CD4-positive, alpha-beta memory T cell (primary cell): ENCODE measurements at places on chromosomes 5 and 9.
A peak's percentile ranks its signal among the peaks of the same experiment; 100 is the strongest.

DNA sequence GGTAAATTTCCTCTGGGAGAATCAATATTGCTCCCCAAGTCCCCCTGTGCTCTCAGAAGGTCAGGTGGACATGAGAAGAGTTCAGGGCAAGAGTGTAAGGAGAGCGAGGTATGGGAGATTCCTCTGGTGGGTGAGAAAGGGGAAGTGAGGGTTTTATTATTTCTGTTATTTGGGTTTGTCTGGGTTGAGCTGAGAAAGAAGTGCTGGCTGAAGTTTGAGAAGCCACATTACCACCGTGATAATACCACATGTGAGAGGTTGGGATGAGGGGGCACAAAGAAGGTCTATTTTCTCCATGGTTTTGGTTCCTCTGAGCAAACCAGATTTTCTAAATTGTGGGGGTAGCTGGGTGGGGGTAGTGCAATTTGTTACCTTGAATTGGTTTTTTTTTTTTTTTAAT, 350.4 kb downstream of the OSTF1 start:
- no peak for DNase-seq

DNA sequence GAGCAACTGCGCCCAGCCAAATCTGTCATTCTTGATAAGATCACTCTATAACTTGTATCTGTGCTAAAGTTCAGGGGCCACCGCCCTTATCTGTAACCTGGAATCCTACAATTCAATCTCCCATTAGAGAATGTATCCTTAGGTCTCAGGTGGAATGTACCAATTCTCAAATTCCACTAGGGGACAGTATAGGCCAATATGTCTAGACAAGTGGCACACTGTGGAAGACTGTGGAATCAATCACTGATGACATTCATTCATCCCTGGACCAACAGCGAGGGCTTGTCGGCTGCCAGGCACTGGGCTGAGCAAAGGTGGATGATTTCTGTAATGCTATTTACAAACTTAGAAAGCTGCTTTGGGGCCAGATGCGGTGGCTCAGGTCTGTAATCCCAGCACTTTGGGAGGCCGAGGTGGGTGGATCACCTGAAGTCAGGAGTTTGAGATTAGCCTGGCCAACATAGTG, 28.7 kb upstream of the MEGF9 start:
- DNase-seq = no peak

DNA sequence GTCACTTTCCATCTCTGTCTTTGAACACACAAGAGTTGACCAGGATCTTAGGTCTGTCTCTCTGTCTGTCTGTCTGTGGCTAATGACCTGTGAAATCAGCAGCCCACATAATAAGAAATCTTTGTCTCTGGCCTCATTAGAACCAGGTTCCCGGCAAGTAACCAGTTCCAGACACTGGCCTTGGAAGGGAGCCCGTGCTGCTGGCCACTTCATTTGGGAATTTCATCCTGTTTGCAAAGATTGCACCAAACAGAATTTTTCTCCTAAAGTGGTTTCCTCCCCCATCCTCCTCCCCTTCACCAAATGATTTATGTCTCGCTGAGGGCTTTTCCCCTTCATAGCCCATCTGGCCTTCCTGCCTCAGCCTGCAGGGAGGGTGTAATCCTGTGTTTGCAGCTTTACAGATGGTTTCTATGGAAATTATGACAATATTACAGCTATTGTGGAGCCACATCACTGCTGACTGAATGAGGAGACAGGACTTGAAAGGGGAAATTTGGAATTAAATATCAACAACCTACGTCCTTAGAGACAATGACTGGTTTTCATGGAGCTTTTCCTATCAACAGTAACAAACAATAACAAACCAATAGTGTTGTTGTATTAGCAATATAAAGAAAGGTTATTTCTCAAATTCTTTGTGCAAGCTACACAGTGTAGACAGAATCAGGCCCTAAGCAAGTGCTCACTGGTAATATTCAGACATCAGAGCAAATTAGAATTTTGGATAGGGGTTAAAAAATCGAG, 25.7 kb downstream of the DPYSL3 start:
- no peak for DNase-seq

DNA sequence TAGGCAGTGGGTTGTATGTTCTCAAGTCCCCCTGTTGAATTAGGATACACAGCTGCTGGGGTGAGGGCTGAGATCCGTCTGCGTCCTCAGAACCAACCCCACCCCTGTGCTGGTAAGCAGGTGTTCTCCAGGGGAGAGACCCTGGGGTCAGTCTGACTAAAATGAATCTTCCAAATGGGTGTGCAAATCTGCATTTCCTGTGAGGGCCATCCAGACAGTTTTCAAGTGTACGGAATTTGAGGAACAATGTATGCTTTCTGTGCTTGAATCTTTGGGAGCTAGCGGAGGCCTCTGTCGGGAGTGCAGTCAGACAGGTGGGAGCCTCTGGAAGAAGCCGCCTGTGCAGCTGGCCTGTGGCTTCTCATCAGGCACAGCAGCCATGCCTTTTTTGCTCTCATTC, 122.9 kb downstream of the MACROH2A1 start:
- no peak for DNase-seq

- peak; percentile 28 for DNase-seq
These were observed 616 bp upstream of the ENC1 start for GRCh38 chr5:74640954-74641734.

- DNase-seq = no peak
These were observed 23.2 kb downstream of the TLE1 start for GRCh38 chr9:81666123-81666522.

- DNase-seq = no peak
These were observed 15.3 kb upstream of the KLF4 start for GRCh38 chr9:107504585-107505455.

DNA sequence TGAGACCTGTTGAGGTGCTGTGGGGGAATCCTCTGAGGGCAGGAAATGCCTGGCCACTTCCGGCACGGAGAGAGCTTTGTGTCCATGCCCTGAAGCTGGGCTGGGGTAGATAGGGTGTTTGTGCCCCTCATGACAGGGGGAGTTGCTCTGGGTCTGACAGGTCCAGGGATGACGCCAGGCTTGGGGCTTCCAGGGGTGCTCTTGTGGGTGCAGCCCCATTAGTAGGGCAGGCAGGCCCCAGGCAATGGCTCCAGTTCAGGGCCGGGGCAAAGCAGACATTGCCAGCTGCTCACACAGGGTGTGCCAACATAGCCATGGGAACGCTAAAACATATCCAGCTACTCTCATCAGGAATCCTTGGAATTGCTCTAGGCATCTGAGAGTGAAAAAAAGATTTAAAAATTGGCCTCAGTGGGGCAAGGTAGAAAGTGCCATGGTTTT, 21.1 kb downstream of the PITX1 start:
- no peak for DNase-seq

- no peak for DNase-seq
These were observed 167.7 kb upstream of the DMAC1 start for GRCh38 chr9:7967093-7967827.

DNA sequence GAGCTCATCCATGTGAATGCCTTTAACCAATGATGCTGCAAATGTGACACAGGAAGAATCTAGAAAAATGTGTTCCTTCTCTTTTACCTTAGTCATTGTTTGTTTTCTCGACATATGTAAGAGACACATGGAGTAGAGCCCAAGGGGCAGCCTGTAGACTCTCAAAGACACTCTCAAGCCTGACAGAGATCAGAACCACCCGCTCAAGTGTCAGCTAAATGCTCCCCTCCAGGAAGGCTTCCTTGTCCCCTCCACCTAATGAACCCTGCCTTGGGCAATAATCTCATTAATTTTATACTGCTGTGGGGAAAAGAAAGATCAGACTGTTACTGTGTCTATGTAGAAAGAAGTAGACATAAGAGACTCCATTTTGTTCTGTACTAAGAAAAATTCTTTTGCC, 157.4 kb downstream of the MUSK start:
- no peak for DNase-seq

GRCh38 chr5:149464796-149465489, 85.9 kb upstream of the IL17B start:
- no peak for DNase-seq

- no peak for DNase-seq
These were observed 163.6 kb upstream of the SEMA6A start for GRCh38 chr5:116738239-116738614.

DNA sequence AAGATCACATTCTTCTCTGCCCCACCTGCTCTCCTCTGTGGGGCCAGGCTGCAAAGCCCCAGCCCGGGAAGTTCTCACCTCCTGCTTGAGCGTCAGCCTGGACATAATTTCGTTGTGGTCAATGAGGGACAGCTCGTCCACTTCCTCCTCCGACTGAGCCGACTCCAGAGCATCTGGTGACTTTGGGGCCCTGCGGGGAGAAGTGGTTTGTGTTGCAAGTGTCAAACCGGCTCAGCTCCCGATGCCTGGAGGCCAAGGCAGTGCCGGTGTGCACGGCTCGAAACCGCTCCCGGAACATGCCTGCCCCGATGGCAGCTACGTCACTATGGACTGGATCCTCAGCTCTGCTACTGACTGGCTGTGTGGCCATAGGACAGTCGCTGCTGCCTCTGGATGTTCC, 52.8 kb downstream of the PRRT1B start:
- no peak for DNase-seq

GRCh38 chr5:17216176-17216973, 1.1 kb upstream of the BASP1 start:
- DNase-seq = peak; percentile 15

DNA sequence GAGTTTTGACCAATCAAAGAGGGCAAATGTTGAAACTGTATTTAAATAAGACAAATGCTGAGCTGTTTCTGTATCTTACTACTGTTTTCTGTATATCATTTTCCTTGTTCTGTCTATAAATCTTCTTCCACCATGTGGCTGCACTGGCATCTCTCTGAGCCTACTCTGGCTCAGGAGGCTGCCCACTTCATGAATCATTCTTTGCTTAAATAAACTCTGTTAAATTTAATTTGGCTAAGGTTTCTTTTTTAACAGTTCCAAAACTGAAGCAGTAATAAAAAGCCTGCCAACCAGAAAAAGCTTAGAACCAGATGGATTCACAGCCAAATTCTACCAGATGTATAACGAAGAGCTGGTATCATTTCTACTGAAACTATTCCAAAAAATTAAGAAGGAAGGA, 40.2 kb upstream of the TAS2R1 start:
- DNase-seq = no peak

DNA sequence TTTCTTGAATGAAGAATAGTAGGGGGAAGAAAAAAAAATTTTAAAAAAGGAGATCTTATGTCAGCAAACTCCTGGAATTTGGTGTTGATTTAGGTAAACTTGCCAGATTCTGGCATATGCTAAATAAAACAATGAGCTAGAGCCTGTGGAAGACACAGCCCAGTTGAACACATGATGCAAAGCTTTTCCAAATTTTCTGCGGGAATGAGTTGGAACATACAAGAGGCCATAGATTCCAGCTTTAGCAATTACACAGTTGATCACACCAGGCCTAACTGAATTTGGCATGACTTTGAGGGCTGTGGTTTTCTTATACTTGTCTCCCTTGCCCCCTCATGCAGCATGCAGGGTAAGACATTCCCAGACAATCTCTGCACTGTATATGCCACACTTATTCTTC, 297.0 kb downstream of the SH3GL2 start:
- no peak for DNase-seq

DNA sequence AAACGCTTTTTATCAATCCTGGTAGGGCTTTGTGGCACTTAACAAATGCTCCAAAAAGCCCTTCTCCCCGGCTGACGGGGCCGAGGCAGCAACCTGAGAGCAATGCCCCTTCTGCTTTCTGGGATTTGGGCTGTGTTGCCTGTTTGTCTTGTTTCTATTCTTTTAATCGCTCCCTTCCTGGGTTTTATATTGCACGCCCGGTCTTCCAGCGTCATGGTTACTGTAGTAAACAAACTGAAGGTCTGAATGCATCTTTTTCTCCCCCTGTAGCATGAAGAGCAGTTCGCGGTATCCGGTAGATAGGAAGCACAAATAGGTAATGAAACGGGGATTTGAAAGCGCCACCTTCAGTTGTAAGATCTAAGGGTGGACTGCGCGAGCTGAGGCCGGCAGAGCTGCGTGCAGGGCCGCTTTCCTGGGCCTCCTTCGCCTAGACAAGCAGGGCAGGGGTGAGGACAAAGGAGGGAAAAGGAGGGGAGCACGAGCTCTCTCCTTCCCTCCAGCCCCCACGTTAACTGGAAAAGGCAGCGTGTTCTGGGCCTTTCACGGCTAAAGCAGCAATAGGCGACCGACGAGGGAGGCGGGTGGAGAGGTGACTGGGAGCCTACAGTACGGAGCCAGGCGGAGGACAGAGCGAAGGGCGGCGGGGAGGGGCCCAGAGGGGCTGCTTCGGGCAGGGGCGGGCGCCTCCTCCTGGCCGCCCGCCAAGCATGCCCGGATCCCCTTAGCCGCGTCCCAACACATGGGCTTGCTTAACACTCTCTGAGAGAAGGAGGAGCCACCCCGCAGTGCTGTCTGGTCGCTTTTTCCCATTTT, 49.3 kb upstream of the ZNF366 start:
- DNase-seq = peak; percentile 4

GRCh38 chr9:91190062-91190461, 171.7 kb downstream of the AUH start:
- DNase-seq = no peak

GRCh38 chr9:86675805-86676204, 271.5 kb downstream of the GAS1 start:
- DNase-seq = no peak

DNA sequence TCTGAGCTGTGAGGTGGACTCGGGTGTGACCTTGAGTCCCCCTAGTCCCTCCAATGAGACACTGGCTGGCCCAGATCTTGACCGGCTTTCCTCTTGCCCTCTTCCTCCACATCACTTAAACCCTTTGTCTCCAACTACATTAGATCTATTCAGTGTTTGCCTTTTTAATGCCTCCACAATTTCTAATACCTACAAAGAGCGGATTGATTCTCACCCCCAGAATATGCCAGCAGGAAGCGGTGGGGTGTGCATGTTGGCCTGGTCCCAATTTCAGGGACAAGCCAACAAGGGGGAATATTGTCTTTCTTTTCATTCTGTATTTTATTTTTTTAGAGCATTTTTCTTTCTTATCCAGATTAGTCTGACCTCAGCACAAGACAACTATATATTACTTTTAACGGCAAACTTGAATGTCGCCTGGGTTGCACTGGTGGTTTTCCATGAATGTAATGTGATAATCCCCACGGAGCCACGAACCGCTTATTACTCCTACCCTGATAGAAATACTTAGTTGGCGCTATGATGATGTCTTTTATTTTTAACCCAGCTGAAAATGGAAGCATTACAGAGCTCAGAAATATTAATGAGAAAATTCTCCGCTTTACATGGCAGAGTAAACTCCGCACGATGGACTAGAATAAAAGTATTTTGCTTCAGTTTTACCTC, 68.5 kb upstream of the MYO10 start:
- no peak for DNase-seq

- DNase-seq = no peak
These were observed 760.9 kb upstream of the WWC1 start for GRCh38 chr5:167530548-167530947.

DNA sequence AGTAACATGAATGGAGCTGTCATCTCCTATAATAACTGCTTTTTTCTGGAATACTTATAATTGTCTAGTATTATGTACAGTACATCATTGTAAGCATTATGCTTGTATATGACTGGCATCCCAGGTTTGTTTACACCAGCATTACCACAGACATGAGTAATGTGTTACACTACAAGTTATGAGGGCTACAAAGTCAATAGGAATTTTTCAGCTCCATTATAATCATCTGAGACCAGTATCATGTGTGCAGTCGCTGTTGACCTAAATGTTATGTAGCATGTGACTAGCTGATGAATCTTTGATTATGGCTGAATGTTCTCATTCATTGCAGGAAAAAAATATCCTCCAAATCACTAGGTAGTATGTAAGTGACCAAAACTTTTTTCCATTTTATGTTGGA, 2.2 kb downstream of the ZCCHC9 start:
- no peak for DNase-seq
